AG08396 (cell line): ENCODE measurements at places on chromosomes 12 and 14.

GRCh38 chr14:77931441-77931840, 131.5 kb downstream of the ADCK1 start:
- DNase-seq = no peak

GRCh38 chr14:82079553-82079952, 545.9 kb upstream of the SEL1L start:
- DNase-seq = no peak

GRCh38 chr14:82419933-82420332, 886.3 kb upstream of the SEL1L start:
- no peak for DNase-seq

- peak; percentile 23 for DNase-seq
Measured at GRCh38 chr12:46933947-46934346, 108.2 kb upstream of the SLC38A4 start.

GRCh38 chr14:68824517-68825347, 31.9 kb upstream of the ZFP36L1 start:
- peak; percentile 91 for DNase-seq

DNA sequence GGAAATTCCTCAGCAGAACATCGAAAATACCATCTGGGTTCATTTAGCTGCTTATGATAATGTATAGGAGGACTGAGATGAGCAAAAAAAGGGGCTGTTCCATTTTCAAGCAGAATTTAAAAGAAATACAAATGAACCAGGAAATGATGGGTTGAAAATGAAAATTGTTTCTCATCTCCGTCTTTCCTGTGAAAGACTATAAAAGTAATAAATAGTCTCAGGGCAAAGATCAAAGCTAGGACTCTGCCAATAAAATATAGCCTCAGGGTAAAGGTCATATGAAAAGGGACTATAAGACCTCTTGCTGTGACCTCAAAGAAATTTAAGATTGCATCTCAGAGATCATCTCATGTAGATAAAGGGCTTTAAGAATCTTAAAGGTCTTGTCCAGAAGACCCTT, 478.0 kb downstream of the BTG1 start:
- no peak for DNase-seq
